Naive B cell (primary cell): ENCODE measurements at places on chromosomes 16 and 17.

DNA sequence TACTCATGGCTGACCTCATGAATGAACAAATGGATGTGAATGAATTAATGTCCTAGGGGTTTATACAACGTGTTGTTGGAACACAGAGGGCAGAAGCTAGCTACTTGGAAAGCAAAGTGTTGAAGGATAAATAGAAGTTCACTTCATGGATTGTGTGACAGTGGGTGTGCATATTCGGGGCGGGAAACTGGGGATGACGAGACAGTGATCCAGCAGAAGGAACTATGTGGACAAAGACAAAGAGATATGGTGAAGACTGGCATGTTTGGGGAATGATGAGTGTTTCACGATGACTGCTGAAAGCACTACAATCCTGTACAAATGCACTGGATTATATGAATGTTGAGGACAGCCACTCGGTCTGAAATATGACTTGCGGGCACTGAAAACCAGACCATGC lies 250.5 kb upstream of the C16orf82 start:
- no peak for DNase-seq

DNA sequence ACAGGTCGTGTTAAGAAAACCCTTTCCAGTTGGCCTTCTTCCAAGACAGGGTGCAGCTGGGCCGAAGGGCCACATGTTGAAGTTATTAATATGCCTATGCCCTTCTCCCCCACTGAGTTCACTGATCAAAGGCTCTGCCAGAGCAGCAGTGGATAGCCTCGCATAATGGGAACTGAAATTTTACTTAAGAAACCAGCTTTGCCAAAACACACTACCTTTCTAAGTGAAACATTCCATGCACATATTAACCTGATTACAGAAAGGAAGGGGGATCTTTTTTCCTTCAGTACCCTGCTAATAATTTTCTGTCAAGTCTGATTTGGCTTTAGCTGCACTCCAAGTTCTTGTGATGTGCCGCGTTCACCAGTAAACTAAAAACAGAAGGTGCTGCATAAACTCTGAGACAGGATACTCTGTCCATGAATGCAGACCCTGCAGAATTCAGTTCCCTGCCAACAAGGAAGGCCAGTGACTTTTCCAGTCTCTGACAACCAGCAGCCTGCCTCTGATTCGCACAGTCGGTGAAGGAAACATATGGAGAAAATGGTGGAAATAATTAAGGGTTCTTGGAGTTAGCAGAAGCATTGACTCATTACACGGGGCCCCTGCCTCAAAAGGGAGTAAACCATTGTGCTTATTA lies 283.8 kb downstream of the ZFHX3 start:
- no peak for DNase-seq

DNA sequence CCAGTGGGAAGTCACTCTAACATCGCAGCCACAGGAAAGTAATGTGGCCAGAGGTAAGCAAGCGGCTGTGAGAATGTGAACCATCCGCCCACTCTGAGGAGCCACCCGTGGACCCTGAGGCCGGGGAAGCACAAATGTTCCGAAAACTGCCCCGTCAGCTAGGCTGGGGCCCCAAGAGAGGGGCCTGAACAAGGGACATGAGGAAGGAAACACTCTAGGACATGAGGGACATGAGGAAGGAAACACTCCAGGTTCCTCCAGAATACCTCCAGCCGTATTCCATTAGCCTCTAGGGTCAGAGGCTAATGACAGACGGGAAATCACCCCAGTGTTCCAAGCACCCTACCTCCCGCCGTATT lies 317 bp downstream of the TEFM start:
- DNase-seq = no peak

DNA sequence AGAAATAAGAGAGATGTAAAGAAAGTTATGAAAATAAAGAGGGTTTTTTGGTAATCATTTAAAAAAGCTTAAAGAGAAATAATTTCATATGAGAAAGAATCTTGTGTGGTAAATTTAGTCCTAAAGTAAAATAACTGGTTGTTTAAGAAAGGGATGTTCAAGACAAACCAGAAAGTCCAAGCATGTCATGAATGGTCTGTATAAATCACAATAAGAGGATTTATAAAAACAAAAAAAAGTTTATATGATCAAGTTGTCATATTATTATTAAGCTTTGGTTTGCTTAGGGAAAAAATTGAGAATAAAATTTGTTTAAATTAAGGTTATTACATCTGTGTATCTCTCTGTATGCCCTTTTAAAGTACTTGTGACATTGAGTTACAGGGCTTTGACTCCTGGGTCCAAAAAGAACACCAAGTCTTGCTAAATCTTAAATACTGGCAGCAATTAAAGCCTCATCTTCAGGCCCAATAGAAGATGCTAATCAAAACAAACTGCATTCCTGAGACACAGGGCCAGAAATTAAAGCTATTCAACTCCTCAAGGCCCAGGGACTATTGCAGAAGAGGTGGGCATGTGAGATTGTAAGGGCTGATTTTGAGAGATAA lies 15.6 kb upstream of the TRIM25 start:
- DNase-seq = no peak

GRCh38 chr17:35088881-35089585 lies 25.5 kb upstream of the RFFL start:
- DNase-seq = peak; percentile 86

DNA sequence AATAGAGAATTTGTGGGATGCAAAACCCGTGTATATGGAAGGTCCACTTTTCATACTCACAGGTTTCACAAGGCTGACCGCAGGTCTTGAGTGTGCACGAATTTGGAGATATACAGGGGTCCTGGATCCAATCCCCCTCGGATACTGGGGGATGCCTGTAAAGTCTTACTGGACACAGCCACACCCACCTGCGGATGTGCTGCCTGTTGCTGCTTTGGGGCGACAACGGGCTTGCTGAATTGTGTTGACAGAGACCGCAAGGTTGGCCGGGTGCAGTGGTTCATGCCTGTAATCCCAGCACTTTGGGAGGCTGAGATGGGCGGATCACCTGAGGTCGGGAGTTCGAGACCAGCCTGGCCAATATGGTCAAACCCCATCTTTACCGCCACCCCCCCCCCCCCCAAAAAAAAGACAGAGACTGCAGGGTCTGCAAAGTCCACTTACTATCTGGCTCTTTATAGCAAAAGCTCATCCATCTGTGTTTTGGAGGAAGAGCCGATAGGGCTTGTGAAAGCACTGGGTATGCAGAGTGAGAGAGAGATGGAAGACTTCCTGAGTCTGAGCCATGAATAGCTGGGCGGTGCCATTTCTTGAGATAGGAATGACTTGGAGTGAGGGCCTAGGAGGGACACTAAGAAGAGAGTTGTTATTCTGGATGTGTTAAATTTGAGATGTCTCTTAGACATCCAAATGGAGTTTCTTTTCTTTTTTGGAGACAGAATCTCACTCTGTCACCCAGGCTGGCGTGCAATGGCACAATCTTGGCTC lies 6.4 kb upstream of the COG1 start:
- DNase-seq = no peak

GRCh38 chr17:66678827-66679226 lies 156.1 kb upstream of the CACNG5 start:
- DNase-seq = no peak

GRCh38 chr17:5304636-5305035 lies 22.6 kb downstream of the RABEP1 start:
- DNase-seq = no peak

DNA sequence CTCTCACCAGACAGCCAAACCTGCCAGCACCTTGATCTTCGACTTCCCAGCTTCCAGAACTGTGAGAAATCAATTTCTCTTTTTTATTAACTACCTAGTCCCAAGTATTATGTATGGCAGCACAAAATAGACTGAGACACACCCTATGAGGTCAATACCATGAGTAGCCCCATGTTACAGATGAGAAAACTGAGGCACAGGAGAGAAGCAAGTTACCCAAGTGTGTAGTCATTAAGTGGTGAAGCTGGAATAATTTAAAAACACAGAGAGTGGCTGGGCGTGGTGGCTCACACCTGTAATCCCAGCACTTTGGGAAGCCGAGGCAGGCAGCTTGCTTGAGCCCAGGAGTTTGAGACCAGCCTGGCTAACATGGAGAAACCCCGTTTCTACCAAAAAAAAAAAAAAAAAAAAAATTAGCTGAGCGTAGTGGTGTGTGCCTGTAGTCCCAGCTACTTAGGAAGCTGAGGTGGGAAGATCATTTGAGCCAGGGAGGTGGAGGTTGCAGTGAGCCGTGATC lies 4.9 kb downstream of the NQO1 start:
- no peak for DNase-seq

DNA sequence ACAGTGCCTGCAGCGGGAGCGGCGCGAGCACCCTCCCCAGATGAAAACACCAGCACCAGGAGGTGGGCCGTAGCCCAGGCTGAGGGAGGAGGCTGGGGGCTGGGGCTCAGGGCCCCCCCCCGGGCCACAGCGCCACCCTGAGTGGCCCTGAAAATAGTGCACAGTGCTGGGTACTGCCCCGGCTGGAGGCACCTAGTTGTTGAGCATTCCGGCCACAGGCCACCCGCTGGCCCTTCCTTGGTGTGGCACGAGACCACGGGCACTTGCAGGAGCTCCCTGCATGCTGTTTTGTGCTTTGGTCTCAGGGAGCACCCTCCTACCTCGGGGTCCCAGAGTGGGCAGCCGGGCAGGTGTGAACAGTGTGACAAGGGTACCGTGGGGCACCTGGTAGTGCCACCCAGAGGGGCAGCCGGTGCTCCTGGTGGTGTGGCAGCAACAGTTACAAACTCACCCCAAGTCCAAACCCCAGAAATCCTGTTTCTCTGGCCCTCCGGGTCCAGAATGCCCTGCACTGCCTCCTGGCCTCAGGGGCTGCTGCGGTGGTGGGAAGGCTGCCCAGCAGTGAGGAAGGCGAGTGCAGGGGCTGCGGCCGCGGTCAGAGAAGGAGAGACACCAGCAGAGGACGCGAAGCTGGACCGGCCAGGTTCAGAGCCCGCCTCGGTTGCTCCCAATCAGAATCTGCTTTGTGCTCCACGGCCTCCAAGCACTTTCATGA lies 11.9 kb downstream of the FSCN2 start:
- DNase-seq = no peak

DNA sequence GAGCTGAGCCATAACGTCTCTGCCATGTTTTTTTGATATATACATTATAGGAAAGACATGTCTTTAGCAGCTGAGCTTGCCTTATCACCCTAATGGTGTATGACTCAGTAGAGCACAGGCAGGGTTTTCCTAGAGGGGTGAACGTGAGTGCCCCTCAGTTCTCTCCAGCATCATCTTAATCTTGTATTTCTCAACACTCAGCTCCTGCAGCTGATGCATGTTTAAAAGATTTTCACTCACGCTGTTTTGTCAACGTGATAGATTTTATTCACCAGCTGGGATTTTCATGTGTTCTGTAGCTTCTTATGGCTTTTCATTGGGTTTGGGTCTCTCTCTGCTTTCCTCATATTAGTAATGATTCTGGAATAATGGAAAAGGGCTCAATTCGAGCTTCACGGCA lies 186.0 kb upstream of the PMFBP1 start:
- no peak for DNase-seq

- DNase-seq = no peak
Observed at GRCh38 chr16:28592511-28592910, 4.3 kb downstream of the SULT1A2 start.

GRCh38 chr17:65495122-65496055 lies 66.1 kb downstream of the AXIN2 start:
- no peak for DNase-seq

DNA sequence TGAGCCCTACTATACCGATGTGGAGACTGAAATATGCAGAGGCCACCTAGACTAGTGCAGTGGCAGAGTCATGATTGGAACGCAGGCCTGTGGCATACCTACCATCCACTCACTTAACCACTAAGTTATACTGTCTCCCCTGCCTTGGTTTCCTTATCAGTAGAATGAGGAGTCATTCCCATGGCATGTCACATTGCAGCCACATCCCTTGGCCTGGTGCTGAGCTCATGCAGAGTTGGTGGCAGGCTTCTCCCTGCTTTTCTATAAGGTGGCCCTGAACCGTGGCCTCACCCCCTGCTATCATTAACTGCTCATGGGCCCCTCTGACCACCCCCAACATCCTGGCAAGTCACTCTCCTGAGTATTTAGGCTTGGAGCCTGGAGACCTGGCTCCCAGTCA lies 212.5 kb downstream of the KATNIP start:
- no peak for DNase-seq

DNA sequence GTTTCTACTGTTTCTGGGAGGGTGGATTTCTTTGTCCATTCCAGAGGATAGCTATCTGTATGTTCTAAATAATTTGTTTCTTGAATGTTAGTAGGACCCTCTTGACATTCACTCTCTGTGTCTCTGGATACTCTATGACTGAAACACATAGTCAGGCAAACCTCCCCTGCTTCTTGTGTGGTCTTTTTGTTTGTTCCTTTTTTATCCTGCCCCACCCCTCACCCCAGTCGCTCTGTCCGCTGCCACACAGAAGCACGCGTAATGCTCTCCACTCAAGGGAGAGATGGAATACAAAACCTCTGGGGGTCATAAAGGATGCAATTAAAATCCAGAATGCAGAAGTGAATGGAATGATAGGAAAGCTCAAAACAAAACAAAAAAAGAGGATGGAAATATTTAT lies 253.1 kb downstream of the RBFOX1 start:
- no peak for DNase-seq
